DND-41 (cell line): ENCODE measurements at places on chromosomes 1 and 21.

GRCh38 chr1:207454046-207454964 lies at the start of gene CR2:
Gene CR2, plus strand, starts transcription at chr1:207454328. Its CDS starts 91 bp downstream, at chr1:207454419.
- peak; percentile 66 for DNase-seq

DNA sequence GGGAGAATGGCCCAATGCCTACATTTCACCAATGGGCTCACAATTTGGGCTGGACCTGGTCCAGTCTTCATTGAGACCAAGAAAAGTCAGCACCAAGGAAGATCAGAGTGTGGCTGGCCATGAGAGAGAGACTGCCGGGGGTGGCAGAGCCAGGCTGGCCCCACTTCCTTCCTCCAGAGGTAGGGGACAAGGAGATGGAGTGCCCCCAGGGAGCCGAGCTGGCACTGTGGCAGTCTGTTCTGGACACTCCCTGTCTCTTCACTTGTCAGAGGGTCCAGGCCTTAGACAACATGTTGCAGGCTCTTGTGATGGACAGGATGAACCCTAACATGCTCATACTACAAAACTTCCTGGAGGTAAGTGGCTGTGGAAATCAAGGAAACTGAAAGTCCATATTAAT lies 27.7 kb downstream of the INAVA start:
- no peak for DNase-seq

GRCh38 chr1:95085376-95085775 lies 12.6 kb upstream of the ALG14 start:
- DNase-seq = no peak

GRCh38 chr1:110250749-110251148 lies 40.6 kb downstream of the KCNC4 start:
- no peak for DNase-seq

GRCh38 chr1:174682419-174683008 lies 234.8 kb downstream of the GPR52 start:
- no peak for DNase-seq

GRCh38 chr1:197464044-197464443 lies 196.0 kb downstream of the CRB1 start:
- no peak for DNase-seq

GRCh38 chr1:30804352-30804751 lies 46.8 kb upstream of the LAPTM5 start:
- no peak for DNase-seq

GRCh38 chr1:50562106-50562505 lies 138.9 kb upstream of the DMRTA2 start:
- no peak for DNase-seq

- no peak for DNase-seq
These were observed 567.6 kb downstream of the MRPL39 start for GRCh38 chr21:25039461-25040380.

- no peak for DNase-seq
These were observed 18.2 kb upstream of the RC3H1 start for GRCh38 chr1:174040387-174040786.

DNA sequence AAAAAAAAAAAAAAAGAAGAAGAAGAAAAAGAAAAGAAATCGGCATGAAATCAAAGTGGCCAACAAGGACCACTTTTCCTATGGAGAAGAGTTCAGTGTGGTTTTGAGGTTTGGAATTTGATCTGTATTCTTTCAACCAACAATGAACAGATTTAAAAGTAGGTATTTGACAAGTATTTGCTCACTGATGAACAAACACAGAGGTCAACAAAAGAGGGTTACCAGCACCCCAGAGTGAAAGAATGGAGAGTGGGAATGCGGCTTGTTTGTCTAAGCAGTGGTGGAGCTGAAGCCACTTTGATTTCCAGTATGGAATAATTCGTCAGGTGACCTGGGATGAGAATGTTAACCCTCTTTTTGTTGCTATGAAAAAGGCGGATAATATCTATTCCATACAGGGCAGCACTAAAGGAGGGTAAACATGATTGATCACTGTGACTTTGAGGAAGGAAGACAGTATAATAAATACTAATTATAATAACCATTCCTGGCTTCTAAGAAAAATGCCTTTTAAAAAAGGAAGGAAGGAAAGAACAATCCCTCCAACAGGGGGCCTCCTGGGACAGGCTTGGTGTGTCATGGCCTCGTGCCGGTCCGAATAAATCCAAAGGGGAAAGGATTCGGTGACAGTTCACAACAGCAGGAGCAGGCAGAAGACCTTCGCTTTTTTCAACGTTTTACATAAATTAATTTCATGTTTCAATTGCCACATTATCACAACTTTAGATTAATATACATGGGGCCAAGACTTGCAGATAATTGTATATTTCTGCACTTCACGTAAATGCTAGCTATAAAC lies 37.2 kb upstream of the SIM2 start:
- DNase-seq = no peak

DNA sequence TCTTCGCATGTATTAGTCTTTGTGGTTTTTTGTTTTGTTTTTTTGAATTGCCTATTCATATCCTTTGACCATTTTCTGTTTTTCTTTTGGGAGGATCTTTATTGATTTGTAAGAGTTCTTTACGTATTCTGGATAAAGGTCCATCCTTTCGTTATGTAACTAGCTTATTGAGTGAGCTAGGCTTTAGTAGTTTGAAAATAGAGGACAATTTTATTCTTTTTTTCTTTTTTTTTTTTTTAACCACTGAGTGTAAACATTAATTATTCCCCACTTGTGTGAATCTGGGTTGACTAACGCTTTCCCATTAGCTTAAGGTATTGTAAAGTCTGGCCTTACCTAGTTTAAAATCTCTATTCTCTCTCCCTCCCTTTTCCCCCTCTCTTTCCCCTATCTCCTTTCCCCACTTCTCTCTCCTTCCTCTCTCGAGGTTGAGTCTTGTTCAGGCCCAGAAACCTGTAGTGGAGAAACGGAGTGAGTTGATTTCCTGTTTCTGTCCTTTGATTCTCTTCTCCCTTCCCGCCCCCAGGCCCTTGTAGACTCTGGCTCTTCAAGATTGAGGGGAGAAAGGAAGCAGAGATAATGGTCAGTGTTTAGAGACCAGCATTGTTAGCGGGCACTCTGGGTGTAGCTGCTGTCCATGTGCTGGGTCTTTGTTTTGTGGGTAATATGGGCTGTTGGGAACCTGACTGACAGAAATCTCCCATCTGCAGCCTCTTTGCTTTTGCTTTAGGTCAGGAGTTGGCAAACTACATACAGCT lies 1.5 kb downstream of the MORC3 start:
- DNase-seq = peak; percentile 43

DNA sequence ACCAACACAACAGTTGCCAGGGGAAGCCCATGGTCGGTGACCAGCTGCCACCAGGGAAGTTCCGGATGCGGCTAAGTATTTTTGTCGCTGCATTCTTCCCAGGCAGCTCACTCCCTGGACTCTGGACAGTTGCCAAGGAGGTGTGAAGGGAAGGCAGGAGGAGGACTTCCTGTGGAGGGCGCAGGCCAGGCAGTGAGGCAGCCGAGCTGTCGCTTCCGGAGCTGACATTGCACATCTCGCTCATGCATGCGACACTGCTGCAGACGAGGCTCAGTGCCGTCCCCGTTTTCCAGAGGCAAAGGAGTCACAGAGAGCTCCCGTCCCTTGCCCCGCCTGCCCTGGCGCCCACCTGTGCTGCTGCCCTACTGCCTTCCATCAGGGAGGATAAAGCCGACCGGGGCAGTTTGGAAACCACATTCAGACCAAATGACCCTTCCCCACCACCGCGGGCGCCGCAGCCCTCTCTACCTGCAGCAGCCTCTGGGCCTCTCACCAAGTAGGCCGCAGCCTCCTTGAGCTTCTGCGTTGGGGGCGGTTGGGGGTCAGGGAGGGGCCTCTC lies 81.4 kb downstream of the NENF start:
- no peak for DNase-seq

DNA sequence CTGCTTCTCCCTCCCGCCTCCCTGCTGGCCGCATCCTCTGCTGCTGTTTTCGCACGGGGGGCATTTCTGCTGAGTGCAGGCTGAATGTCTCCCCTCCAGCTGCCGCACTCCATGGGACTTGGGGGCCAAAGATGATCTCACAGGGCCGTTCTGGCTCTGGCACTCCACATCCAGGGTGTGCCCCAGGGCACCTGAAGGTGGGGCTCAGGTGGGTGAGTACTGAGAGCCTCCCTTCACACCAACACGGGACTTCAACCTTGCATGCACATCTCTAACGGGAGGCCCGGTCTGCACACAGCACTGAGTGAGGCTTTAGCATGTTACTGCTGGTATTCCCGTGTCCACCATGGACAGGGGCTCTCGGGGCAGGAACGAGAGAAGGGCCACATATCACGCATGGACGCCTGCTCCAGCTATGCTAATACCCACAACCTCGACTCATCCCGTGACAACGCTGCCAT lies 88.9 kb downstream of the DMRTB1 start:
- DNase-seq = no peak

GRCh38 chr21:33619726-33620125 lies 21.8 kb downstream of the CRYZL1 start:
- no peak for DNase-seq

- no peak for DNase-seq
These were observed 65.0 kb downstream of the PRSS38 start for GRCh38 chr1:227880342-227880924.

DNA sequence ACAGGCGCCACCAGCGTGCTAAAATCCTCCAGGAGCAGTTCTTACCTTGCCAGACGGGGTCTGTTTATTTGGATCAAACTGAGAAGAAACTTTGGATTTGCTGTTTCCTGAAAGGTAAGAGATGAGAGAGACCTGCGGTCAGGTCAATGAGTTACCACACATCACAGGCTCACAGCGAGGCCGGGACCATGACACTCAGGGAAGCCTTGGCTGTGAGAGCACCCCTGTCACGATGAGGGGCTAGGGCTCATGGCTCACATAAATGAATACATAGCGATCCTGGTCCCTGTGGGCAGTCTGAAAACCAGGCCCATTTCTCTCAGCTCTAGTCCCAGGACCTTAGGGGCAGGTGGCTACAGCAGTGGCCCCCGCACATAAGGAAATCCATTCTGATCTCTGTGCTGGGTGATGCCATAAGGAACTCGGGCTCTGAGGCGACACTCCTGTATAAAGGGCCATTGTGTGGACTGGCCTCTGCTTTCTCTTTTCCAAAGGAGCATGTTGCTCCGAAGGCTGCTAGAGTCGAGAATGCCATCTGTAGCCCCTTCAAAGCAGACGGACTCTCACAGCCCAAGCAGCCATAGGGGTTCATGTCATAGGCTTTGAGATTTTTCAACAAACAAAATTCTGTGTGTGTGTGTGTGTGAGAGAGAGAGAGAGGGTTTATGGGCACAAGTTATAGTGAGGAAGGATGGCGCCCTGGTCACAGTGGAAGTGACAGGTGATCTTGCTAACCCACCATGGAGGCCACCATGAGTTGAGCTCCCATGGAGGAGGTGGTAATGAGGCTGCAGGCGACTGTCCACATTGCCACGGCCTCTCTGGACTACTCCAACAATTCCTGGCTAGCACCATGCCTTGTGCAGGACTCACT lies 9.0 kb upstream of the SRM start:
- no peak for DNase-seq

- no peak for DNase-seq
These were observed 39.0 kb upstream of the SYNC start for GRCh38 chr1:32741413-32742198.

DNA sequence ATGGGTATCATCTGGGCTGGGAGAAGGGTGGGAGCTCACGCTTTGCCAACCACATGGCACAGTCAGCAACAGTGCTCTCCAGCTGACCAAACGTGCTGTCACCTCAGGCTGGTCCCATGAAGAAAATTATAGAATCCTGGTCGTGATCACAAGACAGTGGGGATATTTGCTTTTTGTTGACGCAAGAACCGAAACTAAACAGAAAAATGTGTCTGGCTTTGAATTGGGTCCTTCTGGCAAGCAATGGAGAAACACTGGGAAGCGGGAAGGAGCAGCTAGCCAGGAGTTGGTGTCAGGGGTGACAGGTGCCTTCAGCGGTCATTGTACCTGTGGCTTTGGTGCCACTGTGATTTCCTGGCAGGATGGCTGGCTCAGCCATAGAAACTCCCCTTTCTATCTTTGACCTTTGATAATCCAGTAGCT lies 304.8 kb downstream of the PAPPA2 start:
- DNase-seq = no peak

DNA sequence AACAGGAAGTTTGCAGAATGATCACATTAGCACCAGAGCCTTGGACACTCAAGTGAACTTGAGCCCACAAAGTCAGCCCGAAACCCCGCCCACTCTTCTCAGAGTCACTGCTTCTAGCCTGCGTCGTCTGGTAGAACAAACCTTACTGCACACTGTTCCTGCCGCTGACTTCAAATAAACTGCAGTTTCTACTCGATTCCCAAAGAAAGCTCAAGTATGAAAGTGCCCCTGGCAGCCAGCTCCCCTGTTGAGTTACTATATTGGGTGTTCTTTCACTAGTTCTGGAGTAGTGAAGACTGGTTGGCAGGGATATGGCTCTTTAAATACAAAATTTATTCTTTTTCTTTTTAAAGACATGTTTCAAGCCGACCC lies 164.7 kb downstream of the GALNT2 start:
- DNase-seq = no peak

- peak; percentile 57 for DNase-seq
These were observed 70.8 kb upstream of the TENT5C start for GRCh38 chr1:117534995-117535467.

GRCh38 chr1:156599811-156600210 lies 1.5 kb downstream of the GPATCH4 start:
- no peak for DNase-seq

GRCh38 chr1:227378871-227379554 lies 60.7 kb upstream of the CDC42BPA start:
- no peak for DNase-seq

- no peak for DNase-seq
These were observed 43.5 kb upstream of the DNAJC6 start for GRCh38 chr1:65265651-65266351.

- no peak for DNase-seq
These were observed 12.3 kb upstream of the RCC2 start for GRCh38 chr1:17451731-17452130.

- DNase-seq = no peak
These were observed 761 bp downstream of the TNNT2 start for GRCh38 chr1:201376464-201377374.

DNA sequence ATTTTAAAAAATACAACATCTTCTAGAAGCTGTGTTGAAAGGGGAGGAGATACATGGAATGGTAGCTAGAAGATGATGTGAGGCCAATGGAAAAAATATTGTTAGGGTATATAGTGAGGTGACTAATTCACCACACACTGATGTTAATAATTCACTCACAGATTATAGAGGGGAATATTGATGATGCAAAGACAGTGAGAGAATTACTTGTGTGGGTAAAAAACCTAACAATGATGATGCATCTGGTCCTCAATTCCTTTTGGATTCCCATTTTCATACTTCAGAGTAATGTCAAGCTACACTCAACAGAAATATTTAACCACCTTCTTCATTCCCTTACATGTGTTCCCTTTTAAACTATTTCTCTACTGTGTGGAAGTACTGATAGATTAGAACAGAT lies 169.5 kb upstream of the DPYD start:
- no peak for DNase-seq

DNA sequence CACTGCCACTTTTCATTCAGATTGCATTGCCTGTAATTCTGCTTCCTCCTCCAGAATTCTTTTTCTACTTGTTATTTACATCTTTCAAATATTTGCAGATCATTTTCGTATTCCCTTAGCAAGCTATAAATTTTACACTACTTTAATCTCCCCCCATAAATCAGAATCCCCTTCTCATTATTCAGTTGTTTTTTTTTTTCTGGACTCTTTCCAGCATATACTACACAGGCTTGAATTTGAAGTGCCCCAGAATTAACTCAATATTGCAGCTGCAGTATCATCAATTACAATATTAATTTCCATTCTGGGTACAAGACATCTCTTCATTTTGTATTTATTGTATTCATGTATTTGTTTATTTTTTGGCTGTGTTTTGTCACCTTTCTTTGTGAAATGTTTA lies 1494.3 kb downstream of the AMY1C start:
- no peak for DNase-seq

- no peak for DNase-seq
These were observed 180.4 kb downstream of the NTMT2 start for GRCh38 chr1:170326186-170326585.
